ENCODE measurements at places on chromosomes 16 and 17.

- DNase-seq, result no peak
These were observed 113.8 kb downstream of the SLC39A11 start for GRCh38 chr17:72978593-72979218.

DNA sequence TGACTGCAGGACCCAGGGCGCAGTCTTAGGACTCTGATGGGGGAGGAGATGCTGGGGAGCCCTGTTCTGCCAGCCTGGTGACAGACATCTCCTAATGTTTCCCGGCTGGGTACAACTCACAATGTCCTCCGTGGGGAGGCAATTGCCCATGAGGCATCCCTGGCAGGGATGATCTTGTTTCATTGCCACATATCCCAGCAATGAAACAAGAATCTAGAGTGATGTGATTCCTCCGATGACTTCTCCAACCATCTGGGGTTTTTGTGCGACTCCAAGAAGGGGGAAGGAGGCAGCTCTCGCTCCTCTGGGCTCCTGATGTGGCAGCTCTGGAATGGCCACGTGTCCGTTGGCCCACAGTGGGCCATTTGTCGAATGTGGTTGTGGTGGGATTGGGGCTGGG lies 255.8 kb downstream of the SEC14L1 start:
- no peak for DNase-seq

- no peak for DNase-seq
These were observed 22.1 kb downstream of the MPRIP start for GRCh38 chr17:17064322-17064721.

GRCh38 chr16:89037261-89038152 lies 56.1 kb upstream of the ACSF3 start:
- peak; percentile 71 for DNase-seq

DNA sequence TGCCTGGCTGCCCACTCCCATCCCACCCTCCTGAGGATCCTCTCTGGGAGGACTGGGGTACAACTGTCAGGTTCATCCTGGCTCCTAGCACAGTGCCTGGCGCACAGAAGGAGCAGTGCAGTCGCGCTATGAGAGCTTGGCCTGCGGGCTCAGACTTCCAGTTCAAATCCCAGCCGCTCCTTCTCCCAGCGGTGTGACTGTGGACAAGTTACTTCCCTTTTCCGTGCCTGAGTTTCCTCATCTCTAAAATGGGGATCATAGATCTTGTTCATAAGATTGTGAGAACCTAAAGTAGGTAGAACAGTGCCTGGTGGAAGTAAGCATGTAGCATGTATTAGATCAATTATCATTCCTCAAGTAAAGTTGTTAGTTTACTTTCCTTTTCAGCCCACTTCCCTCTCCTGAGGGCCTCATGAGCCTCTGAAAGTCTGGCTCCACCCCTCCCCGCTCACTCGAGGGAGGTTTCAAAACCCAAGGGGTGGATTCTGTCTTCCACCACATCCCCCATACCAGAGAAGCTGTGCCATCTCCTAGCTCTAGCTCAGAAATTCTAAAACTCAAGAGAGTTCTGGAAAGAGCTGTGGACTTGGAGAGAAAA lies 19.9 kb upstream of the COL1A1 start:
- DNase-seq, result no peak

DNA sequence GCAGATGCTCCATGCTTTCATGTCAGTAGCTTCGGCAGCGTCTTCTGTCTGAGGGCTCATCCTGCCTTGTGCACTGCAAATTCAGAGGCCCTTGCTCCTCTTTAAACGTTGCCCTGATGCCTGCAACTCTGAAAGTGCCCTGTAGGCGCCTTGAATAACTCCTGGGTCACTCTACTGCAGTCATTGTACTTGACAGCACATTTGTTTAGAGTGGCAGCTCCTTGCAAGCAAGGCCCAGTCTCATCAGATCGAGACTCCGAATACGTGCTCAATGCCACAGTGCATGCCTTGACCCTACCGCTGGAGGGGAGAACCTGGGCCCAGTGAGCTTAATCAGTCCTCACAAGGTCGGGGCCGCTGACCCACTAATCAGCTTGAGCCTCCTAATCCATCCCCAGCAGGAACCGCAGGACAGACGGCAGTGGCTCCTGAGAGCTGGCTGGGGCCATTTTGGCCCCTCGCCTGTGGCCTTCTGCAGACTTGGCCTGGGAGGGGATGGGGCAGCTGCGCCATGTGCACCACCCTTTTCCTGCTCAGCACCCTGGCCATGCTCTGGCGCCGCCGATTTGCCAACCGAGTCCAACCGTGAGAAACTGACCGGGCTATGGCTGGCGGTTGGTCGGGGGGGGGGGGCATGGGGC lies at the start of gene PRCD:
TSS of gene PRCD (plus strand) at position 414 of the 641 bp plus-strand sequence. CDS start at position 512, 98 bp downstream.
- no peak for DNase-seq

DNA sequence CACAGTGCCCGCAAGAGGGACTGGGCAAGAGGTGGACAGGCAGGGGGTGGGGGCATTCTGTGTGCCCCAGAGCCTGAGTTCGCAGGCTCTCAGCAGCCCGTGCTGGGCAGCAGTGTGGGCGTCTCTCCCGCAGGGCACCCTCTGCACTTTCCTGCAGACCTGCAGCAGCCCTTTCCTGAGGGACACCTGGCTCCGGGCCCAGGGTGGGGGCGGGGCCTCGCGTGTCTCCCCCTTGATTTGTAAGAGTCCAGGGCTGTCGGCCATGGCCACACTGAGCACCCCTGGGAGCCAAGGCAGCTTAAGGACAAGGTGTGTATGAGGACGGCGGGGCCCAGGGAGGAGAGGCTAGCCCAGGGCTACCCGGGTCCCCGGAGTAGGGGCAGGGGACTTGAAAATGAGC lies 33.4 kb upstream of the SLC38A10 start:
- no peak for DNase-seq

GRCh38 chr17:67779098-67779672 lies 46.1 kb upstream of the BPTF start:
- peak; percentile 93 for DNase-seq

DNA sequence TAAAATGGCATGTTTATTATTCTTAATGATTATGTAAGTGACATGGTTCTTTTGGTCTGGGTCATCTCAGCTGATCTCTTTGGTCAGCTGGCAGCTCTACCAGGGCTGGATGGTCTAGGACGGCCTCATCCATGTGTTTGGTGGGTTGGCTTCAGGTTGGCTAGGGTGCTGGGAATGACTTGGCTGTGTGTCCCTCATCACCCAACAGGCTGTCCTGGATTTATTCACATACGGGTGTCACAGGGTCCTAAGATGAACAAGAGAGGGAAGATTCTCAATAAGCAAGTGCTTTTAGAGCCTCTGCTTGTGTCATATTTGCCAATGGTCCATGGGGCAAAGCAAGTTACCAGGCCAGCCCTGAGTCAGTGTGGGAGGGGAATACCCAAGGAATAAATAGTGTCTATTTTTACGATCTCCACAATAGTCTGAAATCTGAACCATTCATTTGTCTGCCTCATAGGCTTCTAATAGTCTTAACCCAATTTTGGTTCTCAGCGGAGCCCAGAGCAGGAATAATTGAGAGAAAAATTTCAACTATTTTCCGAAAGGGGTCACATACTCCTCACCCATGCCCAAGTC lies 157.5 kb downstream of the HS3ST2 start:
- no peak for DNase-seq

- DNase-seq, result no peak
These were observed 112.0 kb downstream of the LITAF start for GRCh38 chr16:11474617-11475291.

DNA sequence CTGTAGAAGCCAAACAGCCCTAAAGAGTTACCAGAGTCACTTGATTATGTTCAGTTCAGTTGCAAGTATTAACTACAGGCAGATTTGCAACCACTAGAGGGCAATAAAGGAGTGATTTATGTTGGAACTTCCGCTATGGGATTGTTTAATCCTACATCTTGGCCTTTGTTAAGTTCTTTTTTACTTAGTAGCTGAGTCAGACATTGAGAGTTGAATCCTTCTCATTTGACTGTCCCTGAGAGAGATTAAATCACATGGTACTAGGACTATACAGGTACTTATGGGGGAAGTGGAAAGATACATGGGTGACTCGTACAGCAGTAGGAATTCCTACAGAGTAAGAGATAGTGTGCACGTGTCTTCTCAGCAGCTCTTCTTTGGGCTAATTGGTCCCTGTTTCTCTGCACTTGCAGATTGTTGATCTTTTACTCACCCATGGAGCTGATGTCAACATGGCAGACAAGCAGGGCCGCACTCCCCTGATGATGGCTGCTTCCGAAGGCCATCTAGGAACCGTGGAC lies 40.3 kb downstream of the CYB561 start:
- no peak for DNase-seq

GRCh38 chr16:67104845-67105244 lies 4.9 kb upstream of the PHAF1 start:
- no peak for DNase-seq

DNA sequence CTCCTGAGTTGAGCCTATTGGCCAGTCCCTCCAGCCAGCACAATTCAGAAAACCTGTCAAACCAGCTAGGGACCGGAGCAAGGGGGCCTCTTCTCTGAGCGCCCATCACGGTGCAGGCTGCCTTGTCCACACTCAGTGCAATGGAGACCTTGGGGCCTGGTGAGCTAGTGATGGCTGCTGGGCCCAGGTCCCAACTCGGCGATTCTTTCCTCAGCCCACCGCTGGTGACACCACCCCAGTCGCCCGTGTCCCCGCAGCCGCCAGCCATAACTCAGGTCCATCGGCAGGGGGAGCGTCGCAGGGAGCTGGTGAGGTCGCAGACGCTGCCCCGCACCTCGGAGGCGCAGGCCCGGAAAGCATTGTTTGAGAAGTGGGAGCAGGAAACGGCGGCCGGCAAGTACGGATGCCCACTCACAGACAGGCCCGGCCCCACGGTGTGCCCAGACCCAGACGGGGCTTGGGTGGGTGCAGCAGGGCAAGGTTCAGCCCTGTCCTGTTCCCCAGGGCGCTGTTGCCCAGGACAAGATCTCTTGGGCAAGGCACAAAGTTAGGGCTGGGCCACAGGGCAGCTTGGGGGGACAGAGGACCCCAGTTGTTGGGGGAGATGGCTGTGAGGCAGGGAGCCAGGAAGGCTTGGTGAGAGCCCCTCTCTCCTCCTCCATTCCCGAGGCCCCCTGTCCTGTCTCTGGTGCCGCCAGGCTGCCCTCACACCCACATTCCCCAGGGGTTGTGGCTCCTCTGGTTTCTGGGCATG lies 10.8 kb downstream of the SMTNL2 start:
- peak; percentile 79 for DNase-seq

- DNase-seq, result no peak
These were observed 4.8 kb upstream of the GLG1 start for GRCh38 chr16:74611721-74612120.

DNA sequence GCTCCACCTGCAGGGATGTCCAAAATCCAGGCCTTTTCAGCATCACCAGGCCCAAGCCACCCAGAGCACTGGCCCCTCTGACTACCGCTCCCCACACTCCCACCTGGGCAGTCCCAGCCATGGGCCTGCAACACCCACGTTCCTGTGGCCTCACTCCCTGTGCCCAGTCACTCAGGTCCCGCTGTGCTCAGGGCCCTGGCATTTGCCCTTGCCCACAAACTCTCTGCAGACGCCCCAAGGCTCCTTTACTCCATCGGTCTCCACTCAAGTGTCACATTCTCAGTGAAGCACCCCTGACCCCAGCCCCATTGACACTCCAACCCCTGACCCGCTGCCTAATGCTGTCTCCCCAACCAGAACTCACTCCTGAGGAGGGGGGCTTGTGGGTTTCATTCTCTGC lies 23.6 kb downstream of the MPG start:
- DNase-seq, result no peak

DNA sequence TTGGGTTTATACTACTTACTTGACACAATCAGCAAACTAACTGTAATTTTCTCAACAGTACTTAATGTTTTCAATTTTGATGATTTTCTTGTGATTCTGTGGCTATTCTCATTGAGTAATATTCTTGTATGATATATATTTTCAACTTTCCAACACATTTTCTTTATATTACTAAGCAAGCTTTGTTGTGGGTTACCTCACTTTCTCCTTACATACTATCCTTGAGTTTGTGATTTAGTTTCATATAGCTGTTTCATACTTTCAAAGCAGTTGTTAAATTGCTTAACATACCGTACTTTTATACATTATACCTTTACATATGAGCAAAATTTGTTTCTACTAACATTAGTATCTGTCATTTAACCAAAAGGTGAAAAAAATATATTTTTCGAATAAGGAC lies 197.1 kb downstream of the BCAS3 start:
- DNase-seq, result no peak

DNA sequence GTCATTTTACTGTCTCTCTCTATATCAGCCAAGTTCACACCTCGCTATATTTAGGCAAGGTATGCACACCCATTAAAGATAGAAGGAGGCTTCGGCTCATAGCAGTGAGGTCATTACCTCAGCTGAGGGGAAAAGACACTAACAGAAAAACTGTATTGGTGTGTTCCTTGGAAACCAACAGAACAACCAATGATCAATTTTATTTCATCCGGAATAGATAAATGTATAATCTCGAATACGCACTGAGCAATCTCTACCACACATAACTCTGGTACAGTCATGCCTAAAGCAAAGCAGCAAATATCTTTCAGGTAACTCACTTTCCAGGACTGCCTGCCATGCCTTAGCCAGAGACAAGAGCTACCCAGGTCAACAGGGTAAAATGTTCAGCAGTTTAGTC lies 109.9 kb upstream of the CORO6 start:
- no peak for DNase-seq

DNA sequence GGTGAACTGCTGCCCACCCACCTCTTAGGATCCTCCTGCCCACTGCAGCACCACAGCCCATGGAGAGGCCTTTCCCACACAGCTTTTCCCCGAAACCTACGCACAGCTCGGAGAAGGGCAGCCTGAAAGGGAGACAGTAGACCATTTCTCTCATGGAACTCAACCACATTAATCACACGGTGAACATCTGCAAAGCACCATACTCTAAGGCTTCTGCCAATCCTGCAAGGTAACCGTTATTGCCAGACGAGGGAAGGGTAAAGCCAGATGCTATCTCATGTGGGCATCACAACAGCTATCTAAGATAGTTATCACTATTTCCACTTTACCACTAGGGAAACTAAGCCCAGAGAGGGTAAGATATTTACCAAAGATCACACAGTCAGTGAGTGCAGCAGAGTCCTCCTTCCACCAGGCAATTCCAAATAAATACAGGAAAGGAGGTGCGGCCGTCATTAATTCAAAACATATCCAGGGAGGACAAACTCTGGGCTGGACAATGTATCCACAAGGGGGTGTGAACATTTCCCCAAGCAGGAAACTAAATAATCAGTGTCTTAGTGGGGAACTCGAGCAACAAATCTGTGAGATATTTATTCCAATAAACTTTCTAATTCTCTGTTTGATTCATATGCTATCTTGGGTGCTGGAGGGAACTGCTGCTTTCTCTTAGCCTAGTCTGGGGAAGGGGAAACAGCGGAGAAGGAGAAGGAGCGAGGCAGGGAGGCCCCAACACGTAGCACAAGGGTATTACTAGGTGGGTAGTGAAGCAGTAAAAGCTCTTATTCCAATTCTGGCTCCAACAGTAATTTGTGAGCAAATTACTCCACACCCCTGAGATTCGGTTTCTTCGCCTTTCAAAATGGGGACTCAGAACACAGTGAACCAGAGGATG lies 723 bp downstream of the TMEM186 start:
- no peak for DNase-seq

- peak; percentile 46 for DNase-seq
These were observed 41.7 kb upstream of the MGAT5B start for GRCh38 chr17:76826330-76827068.

DNA sequence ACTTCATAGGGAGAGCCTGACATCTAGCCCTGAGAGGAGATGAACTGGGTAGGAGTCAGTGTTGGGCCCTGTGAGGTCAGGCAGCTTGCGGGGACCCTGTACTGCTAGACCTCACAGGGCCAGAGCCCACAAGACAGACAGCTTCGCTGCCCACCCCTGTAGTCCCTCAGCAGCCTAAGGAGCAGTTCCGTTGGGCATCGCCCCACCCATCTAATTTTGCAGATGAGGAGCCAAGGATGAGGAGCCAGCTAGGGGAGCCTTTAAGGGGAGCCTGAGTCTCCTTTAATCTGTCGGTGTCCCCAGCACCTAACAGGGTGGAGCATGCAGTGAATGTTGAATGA lies 755 bp upstream of the TUFM start:
- DNase-seq, result no peak
